ENCODE measurements at places on chromosomes 5 and 9. TPM values are rescaled to one million over a fixed set of nuclear protein-coding genes. Genes with fewer than 3 reads are reported as not detected.

Gene DPM2
- 19.6 TPM for total RNA-seq

Gene WDR31
- 0.29 TPM for total RNA-seq

Gene PLAC8L1
- total RNA-seq: 0.29 TPM

Gene C5orf34
- 2.6 TPM for total RNA-seq

Gene PAPPA
- 0.38 TPM for total RNA-seq

Gene LRRC14B
- not detected for total RNA-seq

Gene PCSK1
- total RNA-seq: 2.3 TPM

Gene FOXD4L6
- 0.33 TPM for total RNA-seq

Gene TRMT10B
- 3.3 TPM for total RNA-seq

Gene CARTPT
- total RNA-seq: not detected

Gene SLCO6A1
- total RNA-seq: not detected

All from vein endothelial cell (primary cell).